ENCODE measurements at places on chromosomes 12 and 14.

GRCh38 chr12:13198241-13198640 lies 1.7 kb downstream of the EMP1 start:
- no peak for DNase-seq

- DNase-seq: no peak
Measured at GRCh38 chr14:87866116-87866515, 126.9 kb downstream of the GALC start.

DNA sequence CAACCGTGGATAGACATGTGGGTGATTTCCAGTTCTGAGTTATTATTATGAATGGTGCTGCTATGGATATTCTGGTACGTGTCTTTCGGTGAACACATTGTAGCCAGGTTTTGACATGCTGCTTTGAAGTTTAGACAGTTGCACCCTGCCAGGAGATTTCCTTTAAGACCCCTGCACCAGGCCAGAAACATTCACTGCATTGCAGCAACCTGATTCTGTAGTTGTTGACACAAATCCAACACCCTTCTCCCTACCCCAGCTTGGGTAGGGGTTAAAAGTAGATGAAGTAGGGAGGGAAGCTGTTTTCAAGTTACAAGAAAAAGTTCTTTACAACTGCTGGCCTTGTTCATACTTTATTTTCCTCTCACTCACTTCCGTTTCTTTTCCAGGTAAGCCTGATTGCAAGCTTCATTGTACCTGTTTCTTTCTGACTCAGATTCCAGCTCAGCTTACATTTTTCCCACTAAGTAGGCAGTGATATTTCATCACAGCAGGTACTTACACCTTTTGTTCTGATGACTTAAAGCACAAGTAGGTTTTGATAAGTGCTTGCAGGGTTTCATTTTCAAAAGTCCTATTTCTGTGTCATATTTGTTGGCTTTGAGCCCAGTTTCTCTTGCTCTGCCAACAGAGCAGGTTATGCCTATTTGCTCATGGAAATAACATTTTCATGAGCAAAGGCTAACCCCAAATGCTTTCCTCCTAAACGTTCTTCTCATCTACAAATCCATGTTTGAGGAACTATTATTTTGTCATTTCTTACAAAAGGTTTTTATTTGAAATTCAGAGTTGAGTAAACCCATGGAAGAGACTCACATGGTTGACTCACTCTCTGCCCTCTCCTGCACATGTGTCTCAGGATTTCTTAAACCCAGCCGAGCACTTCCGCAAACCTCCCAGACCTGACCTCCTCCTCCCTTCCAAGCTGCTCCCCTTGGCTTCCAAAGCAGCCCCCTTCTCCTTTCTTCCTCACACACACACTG lies 12.1 kb upstream of the LTA4H start:
- DNase-seq: no peak

DNA sequence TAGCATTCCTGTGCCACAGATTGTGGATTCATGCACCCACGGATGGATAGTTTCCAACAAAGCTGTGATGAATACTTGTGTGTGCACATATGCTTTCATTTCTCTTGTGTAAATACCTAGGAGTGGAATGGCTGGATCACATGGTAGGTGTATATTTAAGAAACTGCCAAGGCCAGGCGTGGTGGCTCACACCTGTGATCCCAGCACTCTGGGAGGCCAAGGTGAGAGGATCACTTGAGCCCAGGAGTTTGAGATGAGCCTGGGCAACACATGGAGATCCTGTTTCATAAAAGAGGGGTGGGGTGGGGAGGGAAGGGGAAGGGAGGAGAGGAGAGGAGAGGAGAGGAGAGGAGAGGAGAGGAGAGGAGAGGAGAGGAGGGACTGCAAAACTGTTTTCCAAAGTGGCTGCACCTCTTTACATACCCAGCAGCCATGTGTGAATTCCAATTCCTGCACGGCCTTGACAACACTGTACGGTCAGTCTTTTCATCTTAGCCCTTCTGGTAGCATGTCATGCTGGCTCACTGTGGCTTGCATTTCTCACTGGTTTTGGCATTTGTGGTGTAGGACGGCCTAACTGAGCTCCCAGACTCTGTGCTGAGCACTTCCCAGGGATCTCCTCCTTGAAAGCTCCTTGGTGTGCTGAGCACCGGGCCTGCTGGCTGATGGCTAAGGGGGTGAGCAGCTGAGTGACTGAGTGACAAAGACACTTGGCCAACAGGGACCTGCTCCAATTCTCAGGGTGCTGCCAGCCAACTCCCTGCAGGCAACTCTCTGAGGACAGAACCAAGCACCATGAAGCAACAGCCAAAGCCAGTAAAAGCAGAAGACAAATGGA lies 27.9 kb downstream of the SYNE3 start:
- no peak for DNase-seq

GRCh38 chr12:13790317-13790716 lies 191.1 kb downstream of the GRIN2B start:
- no peak for DNase-seq

DNA sequence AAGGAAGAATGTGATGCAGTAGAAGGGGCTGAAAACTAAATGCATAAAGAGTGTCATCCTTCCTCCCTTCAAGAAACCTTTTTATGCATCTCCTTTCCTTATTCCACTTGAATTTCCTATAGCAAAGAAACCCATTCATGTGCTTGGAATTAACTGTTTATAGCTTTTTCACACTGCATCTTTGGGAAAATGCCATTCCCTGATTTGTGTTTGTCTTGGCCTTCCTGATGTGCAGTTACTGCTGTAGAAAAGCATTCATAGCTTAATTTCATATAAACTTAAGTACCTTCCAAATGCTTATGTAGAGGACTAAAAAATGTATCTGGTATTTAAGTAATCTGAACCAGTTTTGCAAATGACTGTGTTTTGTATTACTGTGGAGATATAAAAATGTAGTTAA lies 61.8 kb downstream of the SDR9C7 start:
- no peak for DNase-seq
